ENCODE measurements at places on chromosomes 12 and 14.

GRCh38 chr12:101086490-101087135 lies 123.4 kb downstream of the SLC5A8 start:
- DNase-seq = no peak

GRCh38 chr12:116745554-116745953 lies 7.4 kb downstream of the RNFT2 start:
- no peak for DNase-seq

- DNase-seq = no peak
Measured at GRCh38 chr14:98244966-98245569, 1026.9 kb downstream of the BCL11B start.

GRCh38 chr14:41343857-41344256 lies 262.8 kb upstream of the LRFN5 start:
- DNase-seq = no peak

- peak; percentile 24 for DNase-seq
Measured at GRCh38 chr12:3202734-3203446, 125.7 kb downstream of the TSPAN9 start.

Measured in T-helper 17 cell (primary cell).